ENCODE measurements at places on chromosomes 5 and 9. TPM values are rescaled to one million over a fixed set of nuclear protein-coding genes. Genes with fewer than 3 reads are reported as not detected.

GRCh38 chr5:71922584-71923106, 184.6 kb upstream of the MAP1B start:
- DNase-seq = no peak

GRCh38 chr5:55860288-55860687, 9.1 kb downstream of the IL31RA start:
- no peak for DNase-seq

DNA sequence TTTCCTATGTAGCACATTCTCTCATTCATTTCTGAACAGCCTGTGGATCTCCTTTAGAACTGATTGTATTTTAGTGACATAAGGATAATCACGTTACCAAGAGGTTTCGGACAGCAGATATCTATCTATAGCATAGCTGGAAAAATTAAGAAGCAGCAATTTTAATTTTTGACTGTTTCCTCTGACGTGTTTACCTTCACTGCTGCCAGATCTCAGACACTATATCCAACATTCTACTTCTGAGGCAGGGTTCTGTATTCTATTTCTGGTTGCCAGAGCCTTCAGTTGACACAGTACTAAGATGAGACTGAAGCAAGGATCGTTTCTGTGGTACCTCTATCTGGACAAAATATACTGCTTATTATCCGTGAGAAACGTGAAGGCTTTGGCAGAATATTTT, at the start of gene EFCAB9:
TSS of gene EFCAB9 (plus strand) at position 301 of the 400 bp plus-strand sequence. CDS start at position 302, 1 bp downstream.
- DNase-seq = no peak

GRCh38 chr5:103490030-103490739, 72.4 kb downstream of the NUDT12 start:
- no peak for DNase-seq

The SPINK6 gene
- total RNA-seq = not detected

The FOXB2 gene
- not detected for total RNA-seq

- peak; percentile 60 for DNase-seq
Observed at GRCh38 chr9:80503671-80504281, 932.0 kb downstream of the TLE4 start.

DNA sequence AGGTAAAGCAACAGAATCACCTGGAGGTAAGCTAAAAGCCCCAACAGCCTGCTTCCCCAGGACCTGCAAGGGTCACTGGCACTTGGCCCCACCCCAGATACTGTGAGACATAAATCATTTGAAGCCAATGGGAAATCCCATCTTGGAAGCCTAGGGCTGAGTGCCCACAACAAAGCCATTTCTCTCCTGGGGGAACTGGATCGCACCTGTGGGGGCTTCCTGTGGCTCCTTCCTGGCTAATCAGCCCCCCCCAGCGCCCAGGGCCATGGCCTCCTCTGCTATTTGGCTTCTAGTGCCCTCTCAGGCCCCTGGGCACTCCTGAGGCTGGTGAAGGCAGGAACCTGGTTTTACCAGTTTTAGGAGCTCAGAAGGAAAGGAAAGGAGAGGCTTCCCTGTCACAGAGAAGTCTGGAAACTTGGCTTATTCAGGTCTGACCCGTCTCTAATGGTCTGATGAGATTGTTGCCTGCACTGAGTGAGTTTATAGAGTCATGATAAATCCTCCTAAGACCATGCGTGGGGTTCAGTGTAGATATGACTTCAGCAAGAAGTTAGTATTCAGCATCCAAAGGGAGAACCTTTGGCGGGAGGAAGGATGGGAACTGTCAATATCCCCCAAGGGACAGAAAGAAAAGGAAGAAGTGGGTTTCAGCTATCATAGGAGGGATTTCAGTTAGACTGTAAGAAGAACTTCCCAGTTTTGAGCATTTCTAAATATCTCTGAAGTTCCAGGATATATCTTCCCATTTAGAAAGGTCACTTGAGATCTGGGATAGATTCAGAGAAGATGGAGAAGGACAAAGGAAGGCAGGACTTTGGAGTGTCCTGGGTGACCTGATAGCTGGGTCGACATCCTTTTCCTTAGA, 1.2 kb downstream of the KCNMB1 start:
- no peak for DNase-seq

DNA sequence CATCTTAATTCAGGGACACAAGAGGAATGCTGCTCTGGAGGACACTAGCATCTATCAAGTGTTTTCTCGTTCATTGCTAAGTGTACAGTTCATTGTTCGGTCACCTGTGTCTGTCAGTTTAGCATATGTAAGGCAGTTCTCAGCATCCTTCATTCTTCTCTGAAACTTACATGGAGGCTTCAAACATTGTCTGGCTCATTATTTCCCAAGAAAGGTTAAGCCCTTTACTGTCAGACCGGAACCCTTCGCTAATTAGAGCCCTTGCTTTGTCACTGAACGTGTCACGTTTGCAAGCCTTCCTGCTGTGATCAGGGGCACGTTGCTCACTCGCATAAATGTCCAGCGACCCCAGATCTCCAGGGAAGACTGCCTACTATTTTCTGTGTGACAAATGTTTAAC, 62.3 kb upstream of the RIOK2 start:
- no peak for DNase-seq

The NELFB gene
- total RNA-seq = 37.3 TPM

DNA sequence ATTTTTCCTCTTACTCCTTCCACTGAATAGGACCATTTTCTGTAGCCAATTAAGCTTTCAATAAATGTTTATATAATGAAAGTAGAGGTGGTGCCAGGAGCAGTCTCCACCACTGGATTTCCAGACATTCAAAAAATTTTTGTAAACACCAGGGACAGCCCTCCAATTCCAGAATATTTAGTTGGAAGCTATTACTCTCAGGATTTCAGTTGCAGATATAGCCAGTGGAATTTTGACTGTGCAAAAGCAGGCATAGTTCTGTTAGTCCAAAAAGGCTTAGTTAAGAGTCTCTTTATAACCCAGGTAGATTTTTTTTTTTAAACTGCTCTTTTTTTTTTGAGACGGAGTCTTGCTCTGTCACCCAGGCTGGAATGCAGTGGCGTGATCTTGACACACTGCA, 138.1 kb upstream of the DMRT1 start:
- no peak for DNase-seq

DNA sequence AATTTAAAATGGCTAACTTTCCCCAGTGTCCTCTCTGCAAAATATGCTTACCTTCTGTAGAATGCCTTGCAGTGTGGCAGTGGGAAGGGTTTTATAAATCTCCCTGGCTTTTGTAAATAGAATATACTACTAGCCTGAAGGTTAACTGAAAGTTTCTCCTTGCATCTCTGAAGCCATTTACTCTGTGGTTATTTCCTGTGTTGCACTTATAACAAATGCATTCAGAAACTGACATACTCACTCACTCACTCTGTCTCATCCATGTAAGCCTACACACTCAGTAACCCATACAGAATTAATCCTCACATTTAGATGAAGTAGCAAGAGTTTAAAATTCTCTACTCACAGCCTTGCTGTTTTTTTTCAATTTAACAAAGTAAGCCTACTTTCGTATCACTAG, 87.1 kb upstream of the SH3GL2 start:
- no peak for DNase-seq

- DNase-seq = no peak
Observed at GRCh38 chr9:2638871-2639673, 17.5 kb downstream of the VLDLR start.

GRCh38 chr9:122468735-122469134, 9.0 kb downstream of the OR1J1 start:
- DNase-seq = no peak

DNA sequence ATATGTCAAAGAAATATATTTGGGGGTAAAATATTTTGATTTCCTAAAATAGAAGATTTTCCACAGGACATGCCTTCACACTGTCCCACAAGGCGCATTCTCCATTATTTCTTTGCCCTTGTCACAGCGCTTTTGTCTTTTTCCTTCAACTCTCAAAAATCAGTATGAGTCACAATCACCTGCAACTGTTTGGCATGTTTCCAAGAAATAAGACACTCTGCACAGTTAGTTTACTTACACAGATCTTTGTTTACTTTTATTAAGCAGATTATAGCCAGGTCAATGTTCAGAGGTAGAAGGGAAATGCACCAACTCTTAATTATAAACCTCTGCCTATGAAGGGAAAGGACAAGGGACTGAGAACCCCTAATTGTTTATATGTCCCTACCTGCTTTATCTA, 9.5 kb downstream of the CEMIP2 start:
- DNase-seq = no peak

DNA sequence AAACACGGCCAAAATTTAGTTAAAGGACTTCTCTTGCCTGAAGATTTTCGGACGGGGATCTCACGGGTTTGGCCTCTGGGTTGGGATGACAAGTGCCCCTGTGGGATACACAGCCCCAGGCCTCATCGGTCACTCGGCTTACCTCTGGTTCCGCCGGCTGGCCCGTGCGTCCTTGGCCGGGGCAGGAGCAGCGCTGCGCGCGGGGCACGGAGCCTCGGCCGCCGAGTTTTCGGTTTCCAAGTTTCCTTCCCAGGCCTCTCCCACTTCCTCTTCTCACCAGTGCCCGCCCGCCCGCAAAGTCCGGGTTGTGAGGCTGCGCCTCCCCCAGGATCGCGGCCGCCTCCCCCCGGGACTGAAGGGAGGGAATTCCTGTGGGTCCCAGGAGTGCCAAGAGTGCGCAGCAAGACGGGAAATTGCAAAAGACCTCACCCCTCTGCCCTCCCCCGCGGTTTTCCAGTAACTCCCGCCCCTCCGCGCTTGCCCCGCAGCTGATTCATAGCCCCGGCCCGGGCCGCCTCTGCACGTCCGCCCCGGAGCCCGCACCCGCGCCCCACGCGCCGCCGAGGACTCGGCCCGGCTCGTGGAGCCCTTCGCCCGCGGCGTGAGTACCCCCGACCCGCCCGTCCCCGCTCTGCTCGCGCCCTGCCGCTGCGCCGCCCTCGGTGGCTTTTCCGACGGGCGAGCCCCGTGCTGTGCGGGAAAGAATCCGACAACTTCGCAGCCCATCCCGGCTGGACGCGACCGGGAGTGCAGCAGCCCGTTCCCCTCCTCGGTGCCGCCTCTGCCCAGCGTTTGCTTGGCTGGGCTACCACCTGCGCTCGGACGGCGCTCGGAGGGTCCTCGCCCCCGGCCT, at the start of gene OSMR:
TSS of gene OSMR (plus strand) at position 487 of the 853 bp plus-strand sequence. CDS start 23,033 bp downstream, outside the sequence.
- peak; percentile 94 for DNase-seq

DNA sequence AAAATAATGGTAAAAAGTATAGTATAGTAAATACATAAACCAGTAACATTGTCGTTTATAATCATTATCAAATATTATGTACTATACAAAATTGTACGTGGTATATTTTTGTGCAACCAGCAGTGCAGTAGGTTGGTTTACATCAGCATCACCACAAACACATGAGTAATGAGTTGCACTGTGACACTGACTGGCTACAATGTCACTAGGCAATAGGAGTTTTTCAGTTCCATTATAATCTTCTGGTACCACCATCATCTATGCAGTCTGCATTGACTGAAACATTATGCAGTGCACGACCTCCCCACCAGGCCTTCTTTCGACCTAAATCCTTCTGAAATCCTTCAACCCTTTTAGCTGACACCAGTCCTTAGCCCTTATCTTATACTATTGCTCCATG, 105.8 kb downstream of the SREK1 start:
- no peak for DNase-seq

The MEIKIN gene
- total RNA-seq = not detected

The SHOC1 gene
- not detected for total RNA-seq

- DNase-seq = no peak
Observed at GRCh38 chr5:4987431-4987830, 152.7 kb upstream of the ADAMTS16 start.

The SNAPC4 gene
- 7.6 TPM for total RNA-seq

DNA sequence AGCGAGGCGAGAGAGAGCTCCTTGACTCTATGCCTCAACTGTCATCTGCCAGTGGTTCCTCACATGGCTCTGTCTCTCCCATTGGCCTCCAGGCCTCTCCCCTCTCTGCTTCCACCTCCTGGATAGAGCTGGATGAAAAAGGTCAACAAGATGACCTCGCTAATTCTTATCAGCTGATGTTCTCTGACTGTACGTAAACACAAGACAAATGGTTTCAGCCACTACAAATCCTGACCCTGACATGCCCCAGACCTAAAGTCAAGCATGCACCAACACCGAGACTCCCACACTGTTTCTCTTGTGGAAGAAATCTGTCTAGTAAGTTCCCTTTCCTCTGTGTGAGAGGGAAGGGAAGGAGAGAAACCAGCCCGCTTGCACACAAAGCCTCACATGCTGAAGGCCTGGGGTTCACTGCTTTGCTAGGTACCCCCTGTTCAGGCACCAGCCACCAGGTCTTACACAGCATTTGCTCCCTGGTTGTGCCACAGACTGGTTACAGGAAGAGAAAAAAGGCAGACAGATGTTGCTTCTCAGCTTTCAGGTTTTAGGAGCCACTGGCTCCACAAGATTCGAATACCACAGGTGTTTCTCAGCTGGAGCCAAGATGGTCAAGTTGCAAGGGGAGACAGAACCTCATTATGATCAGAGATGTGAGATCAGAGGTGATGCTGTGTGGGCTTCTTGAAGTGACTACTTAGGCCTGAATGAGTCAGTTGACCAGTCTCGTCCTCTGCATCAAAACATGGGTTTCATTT, 592.5 kb downstream of the CCDC171 start:
- DNase-seq = peak; percentile 61

Data from myocyte (in vitro differentiated cells).